ENCODE measurements at places on chromosomes 7 and 10.

DNA sequence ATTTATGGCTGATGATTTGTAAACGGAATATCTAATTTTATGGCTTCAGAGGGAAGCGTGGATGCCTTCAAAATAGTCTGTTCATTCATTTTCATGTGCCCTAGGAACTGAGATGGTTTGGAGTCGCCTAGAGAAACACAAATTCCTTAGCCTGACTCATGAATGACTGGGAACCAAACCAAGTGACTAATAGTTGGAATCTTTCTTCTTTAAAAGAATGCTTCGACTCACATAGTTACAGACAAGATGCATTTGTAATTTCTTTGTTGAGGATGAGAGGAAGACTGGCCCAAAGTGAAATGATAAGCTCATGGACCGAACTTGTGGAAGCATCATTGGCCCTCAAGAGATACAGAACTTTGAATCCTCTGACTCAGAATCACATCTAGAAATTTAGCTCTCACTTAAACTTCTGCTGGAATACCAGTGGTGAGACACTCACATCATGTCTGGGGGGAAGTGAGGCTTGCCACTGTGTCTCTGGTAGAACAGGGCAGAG, 1107.2 kb downstream of the NRG3 start:
- DNase-seq, result no peak

DNA sequence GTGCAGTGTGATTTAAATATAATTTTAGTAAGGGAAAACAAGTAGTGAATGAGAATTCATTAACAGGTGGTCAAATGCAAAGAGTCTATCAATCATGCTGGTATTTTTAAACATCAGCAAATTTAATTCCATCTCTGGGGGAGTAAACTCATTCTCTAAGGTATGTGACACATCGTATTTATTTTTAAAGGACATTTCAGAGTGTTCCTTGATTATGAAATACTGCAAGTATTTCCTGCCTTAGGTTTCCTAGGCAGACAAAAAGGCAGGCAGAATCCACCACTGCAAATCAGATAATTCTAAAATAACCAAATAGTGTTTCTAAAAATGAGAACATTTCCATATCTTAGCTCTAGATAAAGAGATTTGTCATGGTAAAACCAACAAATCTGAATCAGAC, 193.8 kb downstream of the LRRTM3 start:
- no peak for DNase-seq

- DNase-seq, result peak; percentile 76
Observed at GRCh38 chr7:157612664-157613561, 276.1 kb downstream of the DNAJB6 start.

- peak; percentile 41 for DNase-seq
Observed at GRCh38 chr10:98242823-98243222, 25.2 kb downstream of the LOXL4 start.

GRCh38 chr10:130869179-130869841, 442.2 kb downstream of the TCERG1L start:
- DNase-seq, result no peak
